ENCODE measurements at places on chromosomes 12 and 14.

- H3K4me3 ChIP-seq = no peak overlapping the region
- H3K27ac ChIP-seq = no peak overlapping the region
- H3K4me1 ChIP-seq = peaks cover 22% of the 10 kb centered on the region
- no peaks in the 10 kb centered on the region for H3K27me3 ChIP-seq
Observed at GRCh38 chr12:39685854-39686657, 66.5 kb upstream of the ABCD2 start.

GRCh38 chr12:71562676-71563595 is 100.7 kb downstream of the ZFC3H1 start:
- no peaks in the 10 kb centered on the region for H3K4me1 ChIP-seq
- no peaks in the 10 kb centered on the region for H3K36me3 ChIP-seq
- no peak overlapping the region for H3K4me3 ChIP-seq
- DNase-seq = no peak
- peaks cover 4% of the 10 kb centered on the region for H3K27me3 ChIP-seq

DNA sequence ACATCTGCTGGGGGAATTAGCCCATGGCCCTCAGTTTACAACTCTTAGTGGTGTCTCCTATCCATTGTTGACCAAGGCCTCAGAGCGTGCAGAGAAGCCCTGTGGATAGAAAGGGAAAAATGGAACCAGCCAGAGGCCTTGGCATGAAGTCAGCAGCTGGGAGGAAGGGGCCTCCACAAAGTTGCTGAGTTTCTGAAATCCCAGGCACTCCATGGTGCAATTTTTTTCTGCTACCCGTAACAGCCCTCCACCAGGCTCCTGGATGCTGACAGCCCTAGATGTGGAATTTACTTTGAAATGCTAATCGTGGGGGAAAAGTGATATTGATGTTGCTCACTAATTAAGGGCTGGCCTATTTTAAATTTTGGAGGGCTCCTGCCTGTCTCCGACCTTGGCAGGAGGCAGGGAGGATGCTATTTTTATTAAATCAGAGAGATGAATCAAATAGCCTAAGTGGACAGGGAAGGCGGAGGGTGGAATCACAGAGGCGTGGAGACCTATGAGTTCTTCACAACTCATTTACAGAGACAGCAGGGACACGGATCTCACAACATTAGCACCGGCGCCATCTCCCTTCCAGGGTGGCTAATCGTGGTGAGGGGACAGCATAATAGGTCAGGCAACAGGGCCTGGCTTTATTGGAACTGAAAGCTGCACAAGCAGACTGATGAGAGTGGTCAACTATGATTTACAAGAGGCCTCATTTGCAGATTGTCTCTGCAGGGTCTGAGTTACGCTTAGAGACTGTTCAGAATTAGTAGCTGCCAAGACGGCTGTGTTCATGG is 99.8 kb upstream of the WSCD2 start:
- peaks cover 5% of the 10 kb centered on the region for H3K27me3 ChIP-seq
- no peak for DNase-seq
- no peak overlapping the region for H3K4me3 ChIP-seq
- H3K36me3 ChIP-seq = no peaks in the 10 kb centered on the region
- H3K27ac ChIP-seq = no peak overlapping the region
- no peaks in the 10 kb centered on the region for H3K4me1 ChIP-seq

DNA sequence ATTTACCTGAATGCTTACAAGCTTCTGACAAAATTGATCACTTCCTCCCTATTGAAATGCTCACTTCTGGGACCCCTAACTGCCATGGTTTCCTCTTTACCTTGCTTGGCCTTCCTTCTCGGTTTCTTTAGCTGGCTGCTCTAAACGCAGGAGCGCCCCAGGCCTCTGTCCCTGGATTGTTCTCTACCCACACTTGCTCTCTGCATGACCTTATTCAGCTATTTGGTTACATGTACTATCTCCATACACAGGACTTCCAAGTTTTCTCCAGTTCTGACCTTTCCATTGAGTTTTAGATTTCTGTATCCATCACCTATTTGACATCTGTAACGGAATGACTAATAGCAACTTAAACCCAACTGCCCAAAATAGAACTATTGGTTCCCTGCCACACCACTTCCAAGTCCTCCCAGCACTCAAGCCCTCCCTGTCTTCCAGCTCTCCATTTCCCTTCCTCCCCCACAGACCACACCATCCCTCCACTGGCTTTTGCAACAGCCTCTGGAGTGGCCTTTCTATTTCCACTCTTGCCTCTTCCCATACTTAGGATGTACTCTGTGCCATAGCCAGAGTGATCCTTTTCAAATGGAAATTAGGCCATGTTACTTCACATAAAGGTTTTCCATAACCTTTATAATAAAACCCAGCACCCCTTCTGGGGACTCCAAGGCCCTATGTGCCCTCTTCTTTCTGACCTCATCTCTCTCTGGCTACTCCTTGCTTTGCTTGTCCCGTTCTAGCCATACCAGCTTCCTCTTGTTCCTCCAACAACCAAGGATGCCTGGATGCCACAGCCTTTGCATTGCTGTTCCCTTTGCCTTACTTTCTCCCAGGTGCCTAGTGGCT is 202.2 kb downstream of the AEBP2 start:
- no peaks in the 10 kb centered on the region for H3K36me3 ChIP-seq
- no peak for DNase-seq
- no peak overlapping the region for H3K27ac ChIP-seq
- H3K4me3 ChIP-seq = no peak overlapping the region

DNA sequence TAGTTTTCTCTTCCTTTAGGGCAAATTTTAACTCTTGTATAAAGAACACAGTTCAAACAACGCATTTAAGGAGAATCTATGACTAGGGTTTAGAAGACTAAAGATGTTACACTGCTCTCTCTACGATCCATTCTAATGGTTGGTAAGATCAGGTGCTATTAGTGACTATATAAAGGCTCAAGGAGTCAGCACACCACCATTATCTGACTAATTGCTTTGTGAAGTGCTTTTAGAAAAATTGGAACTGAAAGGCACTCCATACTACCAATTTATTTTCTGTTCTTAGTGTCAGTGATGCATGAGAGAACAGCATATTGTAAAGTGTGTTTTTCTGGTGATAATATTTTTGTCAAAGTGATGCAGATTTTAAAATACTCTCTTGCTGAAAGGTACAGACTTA is 136.8 kb downstream of the SYT1 start:
- H3K27ac ChIP-seq = no peak overlapping the region
- no peaks in the 10 kb centered on the region for H3K36me3 ChIP-seq
- no peaks in the 10 kb centered on the region for H3K4me1 ChIP-seq
- no peaks in the 10 kb centered on the region for H3K27me3 ChIP-seq

- H3K27me3 ChIP-seq = peaks cover 21% of the 10 kb centered on the region
- DNase-seq = no peak
- H3K27ac ChIP-seq = no peak overlapping the region
- H3K36me3 ChIP-seq = no peaks in the 10 kb centered on the region
- H3K4me1 ChIP-seq = peaks cover 19% of the 10 kb centered on the region
Observed at GRCh38 chr14:23182372-23183157, 895 bp downstream of the SLC7A8 start.

GRCh38 chr14:80627745-80628144 is 313.8 kb downstream of the CEP128 start:
- H3K4me3 ChIP-seq = no peak overlapping the region
- H3K4me1 ChIP-seq = no peaks in the 10 kb centered on the region
- no peak overlapping the region for H3K27ac ChIP-seq
- H3K36me3 ChIP-seq = no peaks in the 10 kb centered on the region
- no peak for DNase-seq
- H3K27me3 ChIP-seq = no peaks in the 10 kb centered on the region

DNA sequence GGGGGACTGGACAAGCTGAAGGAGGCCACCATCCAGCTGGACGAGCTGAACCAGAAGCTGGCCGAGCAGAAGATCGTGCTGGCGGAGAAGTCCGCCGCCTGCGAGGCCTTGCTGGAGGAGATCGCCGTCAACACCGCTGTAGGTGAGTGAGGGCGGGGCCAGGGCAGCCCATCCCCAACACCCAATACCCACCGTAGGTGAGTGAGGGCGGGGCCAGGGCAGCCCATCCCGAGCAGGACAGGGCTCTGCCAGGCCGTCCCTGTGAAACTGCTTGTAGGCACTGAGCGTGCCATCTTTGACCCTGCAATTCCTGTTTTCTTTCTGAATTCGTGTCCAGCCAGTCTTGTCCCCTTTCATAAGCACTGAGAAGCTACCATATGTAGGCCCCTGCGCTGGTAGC is 74.0 kb downstream of the CCDC92 start:
- no peak overlapping the region for H3K4me3 ChIP-seq
- DNase-seq = no peak
- no peaks in the 10 kb centered on the region for H3K36me3 ChIP-seq
- H3K4me1 ChIP-seq = no peaks in the 10 kb centered on the region
- H3K27ac ChIP-seq = no peak overlapping the region

GRCh38 chr12:96070670-96071279 is 35.4 kb upstream of the LTA4H start:
- H3K27me3 ChIP-seq = no peaks in the 10 kb centered on the region
- no peaks in the 10 kb centered on the region for H3K4me1 ChIP-seq
- H3K4me3 ChIP-seq = no peak overlapping the region
- no peak overlapping the region for H3K27ac ChIP-seq
- no peaks in the 10 kb centered on the region for H3K36me3 ChIP-seq

GRCh38 chr14:88823968-88824313 is 510 bp upstream of the TTC8 start:
- no peak for DNase-seq

DNA sequence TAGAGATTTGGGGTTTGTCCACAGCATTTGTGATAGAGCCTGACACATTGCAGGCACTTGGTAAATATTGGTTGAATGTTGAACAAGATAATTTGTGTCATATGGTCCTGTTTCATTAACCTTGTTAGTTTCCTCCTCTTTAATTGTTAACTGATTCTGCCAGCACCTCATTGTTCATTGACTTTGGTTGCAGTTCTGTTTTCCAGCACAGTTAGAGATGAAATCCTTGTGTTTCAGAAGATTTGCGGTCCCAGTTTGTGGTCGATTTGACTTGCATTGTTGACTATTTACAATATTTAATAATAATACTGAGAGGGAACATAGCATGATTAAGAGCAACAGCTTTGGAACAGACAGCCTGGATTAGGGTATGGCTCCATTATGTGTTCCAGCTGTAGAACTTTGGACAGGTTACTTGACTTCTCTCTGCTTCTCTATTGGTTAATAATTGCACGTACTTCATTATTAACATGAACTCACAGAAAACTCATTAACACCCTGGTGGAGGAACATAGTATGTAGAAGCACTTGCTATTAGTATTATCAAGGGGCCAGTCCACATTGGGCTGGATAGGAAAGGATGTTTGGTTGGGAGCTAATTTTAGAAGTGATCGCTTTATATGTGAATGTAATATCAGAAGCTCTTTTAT is 8.7 kb downstream of the DRAM1 start:
- DNase-seq = no peak
- H3K4me3 ChIP-seq = no peak overlapping the region
- no peaks in the 10 kb centered on the region for H3K4me1 ChIP-seq
- H3K36me3 ChIP-seq = no peaks in the 10 kb centered on the region
- H3K27me3 ChIP-seq = no peaks in the 10 kb centered on the region
- no peak overlapping the region for H3K27ac ChIP-seq

DNA sequence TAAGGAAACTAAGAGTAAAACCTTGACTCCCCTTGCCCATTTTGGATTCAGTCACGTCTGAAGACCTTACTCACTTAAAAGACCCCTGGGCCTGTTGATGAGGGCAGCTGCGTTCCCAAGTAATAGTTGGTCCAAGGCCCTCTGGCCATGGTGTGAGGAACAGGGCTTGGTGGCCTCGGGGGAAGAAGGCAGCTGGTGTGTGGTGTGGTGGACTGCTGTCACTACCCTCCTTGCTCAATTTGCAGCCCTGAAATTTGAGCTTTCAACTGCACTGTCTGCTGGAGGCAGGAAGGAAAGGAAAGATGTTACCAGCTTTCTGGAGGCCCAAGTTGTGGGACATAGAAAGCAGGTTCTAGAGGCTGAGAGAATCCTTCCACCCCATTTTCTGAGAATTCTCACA is 128.2 kb downstream of the SLC38A6 start:
- no peaks in the 10 kb centered on the region for H3K4me1 ChIP-seq
- no peak overlapping the region for H3K4me3 ChIP-seq
- no peak overlapping the region for H3K27ac ChIP-seq
- no peaks in the 10 kb centered on the region for H3K27me3 ChIP-seq
- no peaks in the 10 kb centered on the region for H3K36me3 ChIP-seq

GRCh38 chr12:32039347-32039746 is 67.3 kb upstream of the BICD1 start:
- no peaks in the 10 kb centered on the region for H3K4me1 ChIP-seq
- no peak for DNase-seq
- no peak overlapping the region for H3K4me3 ChIP-seq
- H3K27ac ChIP-seq = no peak overlapping the region
- H3K27me3 ChIP-seq = no peaks in the 10 kb centered on the region

GRCh38 chr12:82800185-82800584 is 113.5 kb downstream of the TMTC2 start:
- no peak for DNase-seq
- no peaks in the 10 kb centered on the region for H3K4me1 ChIP-seq
- H3K4me3 ChIP-seq = no peak overlapping the region
- H3K27me3 ChIP-seq = no peaks in the 10 kb centered on the region
- H3K27ac ChIP-seq = no peak overlapping the region

DNA sequence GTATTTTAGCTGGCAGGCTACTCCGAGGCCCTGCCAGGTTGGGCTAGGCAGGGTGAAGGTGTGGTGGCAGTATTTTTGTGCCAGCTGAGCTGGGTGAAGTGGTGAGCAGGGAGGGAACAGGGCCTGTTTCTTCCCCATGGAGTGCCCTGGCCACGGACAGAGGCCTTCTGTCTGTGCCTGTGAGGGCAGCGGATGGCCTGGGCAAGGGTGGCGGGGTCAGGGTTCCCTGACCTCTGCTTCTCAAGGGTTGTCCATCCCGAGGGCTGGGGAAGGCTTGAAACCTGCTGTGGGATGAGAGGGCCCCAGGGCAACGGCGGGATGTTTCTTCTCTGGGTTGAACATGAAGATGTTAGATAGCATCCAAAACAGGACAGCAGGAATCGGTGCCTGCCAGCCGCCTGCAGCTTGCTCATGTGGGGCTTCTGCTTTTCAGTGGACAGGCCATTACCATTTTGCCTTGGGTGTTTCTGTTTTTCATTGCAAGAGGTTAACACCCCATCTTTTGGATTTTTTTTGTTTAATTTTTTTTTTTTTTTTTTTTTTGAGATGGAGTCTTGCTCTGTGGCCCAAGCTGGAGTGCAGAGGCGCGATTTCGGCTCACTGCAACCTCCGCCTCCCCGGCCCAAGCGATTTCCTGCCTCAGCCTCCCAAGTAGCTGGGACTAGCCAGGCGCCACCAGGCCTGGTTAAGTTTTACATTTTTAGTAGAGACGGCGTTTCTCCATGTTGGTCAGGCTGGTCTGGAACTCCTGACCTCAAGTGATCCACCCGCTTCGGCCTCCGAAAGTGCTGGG is 3.3 kb downstream of the MTA1 start:
- no peaks in the 10 kb centered on the region for H3K27me3 ChIP-seq
- no peak overlapping the region for H3K4me3 ChIP-seq
- no peaks in the 10 kb centered on the region for H3K36me3 ChIP-seq
- H3K4me1 ChIP-seq = peaks cover 32% of the 10 kb centered on the region
- DNase-seq = no peak
- peak overlapping the region; percentile 23 for H3K27ac ChIP-seq

- H3K4me3 ChIP-seq = no peak overlapping the region
- H3K27ac ChIP-seq = no peak overlapping the region
- H3K27me3 ChIP-seq = no peaks in the 10 kb centered on the region
- no peak for DNase-seq
Observed at GRCh38 chr12:123069436-123070266, 81.2 kb downstream of the PITPNM2 start.
